Sigmoid colon (tissue), 7 donors: ENCODE measurements at places on chromosomes 1 and 21. TPM values are rescaled to one million over a fixed set of nuclear protein-coding genes. Genes with fewer than 3 reads are reported as not detected.

- DNase-seq: no peak
These were observed 5.7 kb upstream of the CD48 start for GRCh38 chr1:160717306-160717705.

- no peak for DNase-seq
These were observed 259.1 kb downstream of the DSCAM start for GRCh38 chr21:40587736-40588346.

- DNase-seq: no peak
These were observed 24.4 kb upstream of the TARBP1 start for GRCh38 chr1:234503193-234504050.

DNA sequence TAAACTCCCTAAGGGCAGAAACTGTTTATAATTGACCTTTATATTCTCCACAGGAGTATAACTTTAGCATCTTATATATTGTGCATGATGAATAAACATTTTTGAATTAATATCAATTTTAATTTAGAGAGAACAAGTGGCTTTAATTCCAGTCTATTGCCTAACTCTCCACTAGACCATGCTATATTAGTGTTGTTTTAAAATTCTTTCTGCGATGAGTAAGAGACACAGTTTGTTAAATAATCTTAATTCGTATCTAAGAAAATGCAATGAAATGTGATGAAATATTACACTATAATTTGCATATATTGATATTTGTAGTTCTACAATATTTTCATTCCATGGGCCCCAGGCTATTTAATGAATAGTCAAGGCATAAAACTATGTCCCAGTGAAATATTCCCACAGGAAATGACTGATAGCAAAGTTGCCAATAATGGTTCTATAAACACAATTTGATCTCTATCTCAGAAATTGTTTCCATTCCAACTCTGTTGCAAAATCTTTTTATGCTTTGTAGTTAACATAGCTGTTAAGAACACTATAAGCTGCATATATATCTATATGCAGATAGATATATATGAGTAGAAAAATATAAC, 2.9 kb upstream of the SYDE2 start:
- no peak for DNase-seq

DNA sequence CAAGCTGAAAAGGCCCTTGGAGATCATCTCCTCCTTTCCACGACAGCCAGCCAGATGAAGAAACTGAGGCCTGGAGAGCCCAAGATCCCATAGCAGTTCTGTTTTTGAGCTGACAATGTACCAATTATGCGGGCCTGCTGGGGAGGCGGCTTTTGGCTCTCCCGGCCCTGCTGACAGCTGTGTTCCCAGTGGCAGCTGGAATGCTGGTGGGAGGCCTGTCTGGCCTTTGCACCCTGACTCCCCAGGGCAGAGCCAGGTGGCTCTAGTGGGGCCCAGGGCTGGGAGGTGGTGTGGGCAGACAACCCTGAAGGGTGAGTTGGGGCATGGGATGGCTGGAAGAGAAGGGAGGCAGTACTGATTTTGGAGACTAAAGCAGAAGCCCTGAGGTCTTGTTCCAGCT, 30.7 kb upstream of the WASF2 start:
- no peak for DNase-seq

- DNase-seq: no peak
These were observed 86.4 kb downstream of the RGL1 start for GRCh38 chr1:183891158-183891856.

GRCh38 chr1:183251959-183252450, 65.9 kb downstream of the LAMC2 start:
- no peak for DNase-seq

DNA sequence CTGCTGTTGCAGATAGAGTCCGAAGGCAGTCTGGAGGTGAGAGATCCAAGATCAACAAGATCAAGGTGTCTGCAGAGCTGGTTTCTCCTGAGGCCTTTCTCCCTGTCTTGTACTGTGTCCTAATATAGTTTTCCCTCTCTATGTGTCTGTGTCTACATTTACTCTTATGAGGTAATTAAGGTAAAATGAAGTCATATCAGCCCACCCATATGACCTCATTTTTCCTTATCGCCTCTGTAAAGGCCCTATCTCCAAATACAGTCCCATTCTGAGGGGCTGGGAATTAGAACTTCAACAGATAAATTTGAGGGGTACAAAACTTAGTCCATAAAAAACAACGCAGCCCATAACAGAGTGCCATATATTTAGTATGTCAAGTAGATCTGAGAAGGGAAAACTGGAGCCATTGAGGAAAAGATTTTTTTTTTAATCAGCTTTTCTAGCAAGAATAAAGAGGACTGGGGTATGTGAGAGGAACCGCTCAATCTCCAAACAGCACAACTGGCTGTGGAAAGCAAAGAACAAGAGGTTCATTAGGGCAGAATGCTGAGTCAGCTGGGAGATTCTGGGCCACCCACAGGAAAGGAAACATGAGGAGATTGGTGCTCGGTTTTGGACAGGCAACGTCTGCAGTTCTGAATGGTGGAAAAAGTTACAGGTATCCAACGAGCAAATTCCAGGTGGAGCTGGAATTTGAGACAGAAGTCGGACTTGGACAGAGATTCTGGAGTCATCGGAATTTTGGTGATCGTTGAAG, 65.7 kb downstream of the MAP3K21 start:
- no peak for DNase-seq

- DNase-seq: no peak
These were observed 39.3 kb upstream of the EYA3 start for GRCh38 chr1:28127617-28128257.

- no peak for DNase-seq
These were observed 19.7 kb downstream of the ACBD6 start for GRCh38 chr1:180482425-180483275.

DNA sequence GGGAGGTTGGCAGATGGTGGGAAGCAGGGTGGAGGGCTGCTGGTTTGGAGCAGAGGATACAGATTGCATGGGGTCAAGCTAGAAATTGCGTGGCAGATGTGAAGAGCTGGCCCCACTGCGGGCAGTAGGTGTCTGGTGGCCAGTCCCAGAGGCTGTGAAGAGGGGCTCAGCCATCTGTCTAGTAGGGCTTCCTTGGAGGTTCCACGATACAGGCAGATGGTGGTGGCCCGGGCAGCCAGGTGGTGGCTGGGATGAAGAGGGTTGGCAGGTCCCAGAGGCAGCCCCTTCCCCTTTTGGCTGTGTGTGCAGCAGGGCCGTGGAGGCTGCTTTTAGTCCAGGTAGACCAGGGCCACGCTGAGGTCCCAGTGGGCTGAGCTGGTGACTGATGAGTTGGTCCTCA, 16.6 kb downstream of the PSEN2 start:
- DNase-seq: no peak

- no peak for DNase-seq
These were observed 297.0 kb downstream of the GPATCH2 start for GRCh38 chr1:217333939-217334338.

DNA sequence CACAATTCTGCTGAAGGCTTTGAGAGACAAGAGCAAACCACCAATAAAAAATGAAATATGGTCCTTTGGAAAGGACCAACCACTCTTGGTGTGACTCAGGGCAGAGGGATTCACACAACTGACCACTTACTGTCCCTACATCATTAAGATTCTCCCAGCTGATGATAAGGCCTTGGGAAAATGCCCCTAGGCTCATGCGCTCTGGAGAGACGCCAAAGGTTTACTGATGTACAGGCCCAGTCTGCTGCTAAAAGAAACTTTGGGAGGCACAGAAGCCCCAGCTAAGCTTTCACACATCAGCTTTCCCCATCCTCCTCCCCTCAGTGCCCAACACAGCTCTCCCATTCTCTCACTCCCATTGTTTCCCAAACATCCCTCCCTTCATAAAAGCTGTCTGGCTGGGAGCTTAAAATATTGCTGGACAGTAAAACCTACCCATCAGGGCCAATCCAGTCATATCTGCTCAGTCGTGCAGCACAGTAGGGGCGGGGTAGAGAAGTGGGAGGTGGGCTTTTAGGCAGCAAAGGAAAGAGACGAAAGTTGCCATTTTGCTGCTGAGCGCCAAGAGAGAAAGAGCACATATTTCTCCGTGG, at the start of gene GJA8:
Gene GJA8 (plus strand): TSS at position 543 of the 593 bp plus-strand sequence. CDS start 5,161 bp downstream, outside the sequence.
- DNase-seq: no peak

DNA sequence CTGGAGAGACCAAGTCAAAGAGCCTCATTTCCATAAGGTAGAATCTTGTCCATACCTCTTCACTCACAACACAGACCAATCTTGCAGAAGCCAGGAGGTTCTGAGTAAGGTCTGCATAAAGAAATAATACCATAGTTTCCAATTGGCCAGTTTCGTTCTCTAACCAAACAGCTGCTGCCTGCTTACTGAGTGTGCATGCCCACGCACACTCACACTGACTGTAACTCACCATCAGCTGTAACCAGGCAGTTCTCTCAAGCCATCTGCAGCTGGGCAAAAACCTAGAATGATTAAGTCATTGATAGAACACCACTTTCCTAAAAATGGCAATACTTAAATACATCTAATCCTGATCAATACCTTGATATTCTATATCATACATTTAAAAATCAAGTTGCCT, 106.6 kb upstream of the VAV3 start:
- DNase-seq: no peak

- DNase-seq: no peak
These were observed 305.7 kb upstream of the SNX7 start for GRCh38 chr1:98355656-98356383.

- no peak for DNase-seq
These were observed 146.0 kb downstream of the PLA2G4A start for GRCh38 chr1:186974774-186975181.

- no peak for DNase-seq
These were observed 49.6 kb downstream of the HLX start for GRCh38 chr1:220928725-220929300.

DNA sequence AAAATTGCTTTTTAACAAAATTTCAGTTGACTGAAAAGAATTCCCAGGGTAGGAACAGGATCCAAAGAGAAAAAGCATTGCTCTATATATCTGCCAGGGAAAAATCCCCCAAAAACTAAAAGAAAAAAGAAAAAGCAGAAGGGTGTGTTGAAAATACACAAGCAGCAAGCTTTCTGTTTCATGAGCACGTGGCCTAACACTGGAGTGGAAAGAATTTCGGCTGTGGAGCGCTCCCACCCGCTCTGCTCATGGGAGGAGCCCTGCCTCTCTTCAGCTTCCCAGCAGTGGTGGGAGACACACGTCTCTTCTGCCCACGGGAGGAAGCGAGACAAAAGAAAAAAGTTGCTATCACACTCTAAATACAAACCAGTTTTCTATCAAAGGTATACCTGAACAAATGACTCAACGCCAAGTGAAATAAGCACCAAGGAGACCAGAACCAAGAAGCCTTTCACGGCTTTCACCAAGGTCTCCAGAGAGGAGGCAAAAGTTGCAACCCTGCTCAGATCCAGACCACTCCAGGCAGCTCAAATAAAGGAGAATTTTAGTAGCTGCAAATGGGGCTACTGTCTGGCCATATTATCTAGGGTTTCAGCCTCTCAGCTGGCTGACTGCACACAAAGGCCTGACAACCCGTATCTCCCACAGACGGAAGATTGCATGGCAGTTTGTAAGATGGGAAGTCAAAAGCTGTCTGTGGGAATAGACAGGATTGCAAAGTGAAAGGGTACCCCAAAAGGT, 29.5 kb upstream of the ZNF496 start:
- peak; percentile 80 for DNase-seq

GRCh38 chr1:40306296-40306695, 10.8 kb downstream of the COL9A2 start:
- no peak for DNase-seq

GRCh38 chr1:3678361-3679097, 26.2 kb downstream of the TP73 start:
- DNase-seq: no peak

GRCh38 chr1:217369996-217370551, 260.8 kb downstream of the GPATCH2 start:
- no peak for DNase-seq

GRCh38 chr1:22137004-22137720, 5.7 kb downstream of the WNT4 start:
- no peak for DNase-seq

DNA sequence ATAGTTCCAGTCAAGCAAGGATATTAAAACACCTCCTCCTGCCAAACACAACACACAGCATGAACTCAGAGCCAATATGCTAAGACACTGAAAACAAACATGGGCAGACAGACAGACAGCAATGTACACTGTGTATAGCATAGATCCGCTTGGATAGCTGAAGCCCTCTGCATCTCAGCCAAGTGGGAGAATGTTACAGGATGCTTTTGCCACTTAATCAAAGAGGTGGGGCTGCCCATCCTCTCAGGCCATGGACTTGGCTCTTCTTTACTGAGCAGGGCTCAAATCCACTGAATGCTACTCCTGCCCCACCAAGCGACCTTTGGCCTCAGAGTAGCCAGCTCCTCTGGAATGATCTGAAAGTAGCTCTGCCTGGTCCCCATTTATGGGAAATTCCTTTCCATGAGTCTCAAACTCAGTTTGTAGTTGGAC, 64.7 kb upstream of the NGF start:
- no peak for DNase-seq

DNA sequence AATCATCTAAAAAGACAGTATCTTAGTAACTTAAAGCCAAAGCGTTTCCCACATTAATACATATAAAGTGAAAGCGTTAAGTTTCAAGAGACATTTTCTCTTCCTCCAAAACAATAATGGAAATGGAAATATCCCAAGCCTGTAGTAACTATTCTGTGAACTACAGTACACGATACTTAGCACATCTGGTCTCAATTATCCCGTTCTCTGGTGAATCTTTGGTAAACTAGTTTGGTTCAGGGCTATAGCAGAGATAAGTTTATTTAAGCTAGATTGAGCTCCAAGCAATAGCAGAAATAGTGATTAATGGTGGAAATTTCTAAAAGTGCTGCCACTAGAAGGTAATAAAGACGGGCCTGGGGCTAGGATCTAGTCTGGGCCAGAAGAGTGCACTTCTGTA, 55.2 kb downstream of the PCNX2 start:
- no peak for DNase-seq

DNA sequence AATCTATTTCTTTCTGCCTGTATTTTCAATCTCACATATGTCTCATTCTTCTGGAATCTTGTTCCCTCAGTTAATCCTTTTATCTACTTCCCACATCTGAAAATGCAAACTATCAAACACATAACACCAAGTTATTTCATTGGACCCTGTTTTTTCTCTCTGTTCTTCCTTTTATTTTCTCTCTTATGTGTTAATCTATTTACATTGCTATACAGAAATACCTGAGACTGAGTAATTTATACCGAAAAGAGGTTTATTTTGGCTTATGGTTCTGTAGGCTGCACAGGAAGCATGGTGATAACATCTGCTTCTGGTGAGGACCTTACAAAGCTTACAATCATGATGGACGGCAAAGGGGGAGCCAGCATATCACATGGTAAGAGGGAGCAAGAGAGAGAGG, 247.6 kb downstream of the TGFB2 start:
- DNase-seq: no peak

DNA sequence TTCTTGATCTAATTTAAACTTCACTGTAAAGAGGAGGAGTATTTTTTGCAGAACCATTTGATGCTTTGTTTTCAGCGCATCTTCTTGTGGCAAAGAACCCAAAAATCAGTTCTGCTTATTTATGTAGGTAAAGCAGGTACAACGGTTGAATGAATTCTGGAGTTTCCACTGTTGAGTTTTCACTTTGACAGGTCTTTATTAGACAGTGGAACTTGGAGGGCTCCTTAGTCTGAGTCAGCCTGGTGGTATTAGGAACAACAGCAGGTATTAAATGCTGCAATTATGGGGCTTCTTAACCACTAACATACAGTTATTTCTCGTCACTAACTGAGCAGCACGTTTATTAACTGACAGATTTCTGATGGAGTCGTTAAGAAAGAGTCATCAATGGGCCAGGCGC, 1.2 kb downstream of the LRIG2 start:
- no peak for DNase-seq

The FAM229A gene
- 3.5 TPM for total RNA-seq

The DNAJC28 gene
- total RNA-seq: 2.1 TPM

The KIRREL1 gene
- total RNA-seq: 57.0 TPM

The SDC3 gene
- 91.1 TPM for total RNA-seq

The MYOM3 gene
- total RNA-seq: under 0.01 TPM

The SYTL1 gene
- not detected for total RNA-seq

The LORICRIN gene
- total RNA-seq: not detected

The OXCT2 gene
- total RNA-seq: 0.71 TPM

The CHODL gene
- 3.1 TPM for total RNA-seq
